ENCODE measurements at places on chromosomes 16 and 17. TPM values are rescaled to one million over a fixed set of nuclear protein-coding genes. Genes with fewer than 3 reads are reported as not detected.

The TBC1D3 gene
- total RNA-seq = not detected

The GNAO1 gene
- 31.0 TPM for total RNA-seq

The CCDC144A gene
- total RNA-seq = 3.8 TPM

The UMOD gene
- total RNA-seq = not detected

The FAM20A gene
- 6.4 TPM for total RNA-seq

DNA sequence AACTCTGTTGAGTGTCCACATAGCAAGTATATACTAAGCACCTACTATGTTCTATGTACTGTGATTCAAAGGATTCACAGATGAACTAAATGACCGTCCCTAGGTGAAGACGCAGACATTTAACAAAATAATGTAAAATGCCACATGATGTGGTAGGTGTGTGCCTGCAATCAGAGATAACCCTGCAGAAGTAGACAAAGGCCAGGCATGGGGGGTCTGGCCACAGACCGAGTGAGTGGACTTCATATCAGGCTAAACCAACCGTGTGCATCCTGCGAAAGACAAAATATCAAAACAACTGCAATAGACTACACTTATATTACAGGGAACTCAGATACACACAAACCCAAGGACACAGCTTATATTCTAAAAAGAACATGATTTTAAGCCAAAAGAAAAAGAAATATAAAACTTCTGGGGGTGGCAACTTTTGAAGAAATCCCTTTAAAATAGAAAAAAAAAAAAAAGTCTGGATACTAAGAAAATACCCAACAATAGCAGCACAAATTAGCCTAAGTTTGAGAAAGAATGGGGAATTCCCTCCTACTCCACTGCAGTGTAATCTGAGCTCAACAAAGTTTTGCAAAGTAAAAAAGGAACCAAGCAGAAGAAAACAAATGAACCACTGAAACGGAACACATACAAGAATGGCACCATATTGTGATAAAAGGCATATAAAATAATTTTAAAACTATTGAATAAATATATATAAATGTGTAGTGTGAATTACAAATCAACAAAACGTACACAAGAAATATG lies 12.3 kb downstream of the HSDL1 start:
- no peak for DNase-seq

- peak; percentile 84 for DNase-seq
Observed at GRCh38 chr17:40442392-40443195, 656 bp upstream of the IGFBP4 start.

DNA sequence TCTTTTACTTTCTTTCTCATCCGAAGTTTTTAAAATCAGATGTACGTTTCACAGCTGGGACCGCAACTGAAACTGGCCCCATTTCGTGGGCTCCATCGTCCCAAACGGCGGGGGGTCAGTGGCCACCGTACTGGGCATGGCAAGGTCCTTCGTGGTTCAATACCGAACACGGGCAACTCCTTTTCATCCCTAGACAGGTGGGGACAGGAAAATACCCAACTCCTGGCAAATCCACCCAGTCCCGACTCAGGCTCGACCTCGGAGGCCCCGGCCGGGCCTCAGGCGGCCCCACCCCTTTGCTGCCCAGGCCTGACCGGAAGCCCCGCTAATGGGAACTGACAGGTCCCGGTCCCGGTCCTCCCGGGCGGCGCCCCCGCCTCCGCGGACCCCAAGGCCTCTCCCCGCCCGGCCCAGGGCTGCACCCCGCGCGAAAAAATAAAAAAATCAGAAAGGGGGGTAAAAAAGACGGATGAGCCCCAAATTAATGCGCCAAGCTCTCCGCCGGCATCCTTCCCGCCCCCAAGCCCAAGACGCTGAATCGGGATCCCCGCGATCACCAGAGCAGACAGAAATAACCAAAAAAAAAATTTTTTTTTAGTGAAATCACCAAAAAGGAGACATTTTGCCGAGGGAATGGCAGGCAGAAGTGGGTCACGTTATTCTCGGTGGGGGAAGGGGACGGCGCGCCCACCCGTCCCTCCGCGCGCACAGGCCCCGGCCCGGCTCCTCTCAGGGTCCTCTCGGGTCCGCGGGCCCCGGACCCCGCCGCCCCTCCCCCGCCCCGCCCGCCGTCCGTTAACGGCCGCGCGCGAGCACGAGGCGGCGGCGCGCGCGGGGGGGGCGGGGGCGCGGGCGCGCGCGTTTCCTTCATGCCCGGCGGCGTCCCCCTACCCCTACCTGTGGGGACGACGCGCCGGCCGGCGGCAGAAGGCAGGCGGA lies 562 bp downstream of the ZC3H7A start:
- peak; percentile 87 for DNase-seq

DNA sequence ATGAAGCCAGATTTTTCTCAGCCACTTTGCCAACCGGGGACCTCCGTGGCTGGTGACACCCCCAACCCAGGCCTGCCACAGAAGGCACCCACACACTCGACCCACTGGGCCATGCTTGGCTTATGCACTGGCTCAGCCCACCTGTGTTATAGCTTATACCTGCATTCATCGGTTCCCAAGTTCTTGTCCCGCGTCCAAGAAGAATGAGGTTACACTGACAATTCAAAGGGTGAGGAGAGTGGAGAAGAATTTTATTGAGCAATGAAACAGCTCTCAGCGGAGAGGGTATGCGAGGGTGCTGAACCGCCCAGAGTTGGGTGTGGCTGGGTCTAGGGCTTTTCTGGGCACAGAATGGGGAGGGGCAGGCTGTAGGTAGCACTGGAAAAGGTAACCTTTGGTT lies 22.2 kb upstream of the CDH15 start:
- DNase-seq = no peak
